ENCODE measurements at places on chromosomes 7 and 10.

GRCh38 chr7:130379019-130379418 lies 1.3 kb upstream of the CPA1 start:
- no peak for DNase-seq

- no peak for DNase-seq
Measured at GRCh38 chr7:96481796-96482195, 159.9 kb upstream of the SLC25A13 start.

DNA sequence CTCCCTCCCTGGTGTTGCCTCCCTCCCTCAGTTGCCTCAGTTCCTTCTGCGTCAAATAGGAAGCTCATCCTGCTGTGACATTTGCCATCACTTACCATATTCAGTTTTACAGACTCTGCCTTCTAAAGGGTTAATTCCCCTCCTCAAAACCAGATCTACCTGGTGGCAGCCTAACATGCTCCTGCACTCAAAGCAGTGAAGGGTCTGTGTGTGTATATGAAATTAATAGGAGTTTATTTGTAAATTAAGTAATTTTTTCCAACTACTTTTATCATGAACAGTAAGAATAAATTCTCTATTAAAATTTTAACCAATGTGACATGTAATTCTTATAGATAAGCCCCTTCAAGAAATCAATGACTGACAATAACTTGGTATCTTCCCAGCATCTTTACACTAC lies 158.6 kb upstream of the INSYN2A start:
- no peak for DNase-seq

- no peak for DNase-seq
Measured at GRCh38 chr10:75168275-75168674, 42.3 kb upstream of the VDAC2 start.

DNA sequence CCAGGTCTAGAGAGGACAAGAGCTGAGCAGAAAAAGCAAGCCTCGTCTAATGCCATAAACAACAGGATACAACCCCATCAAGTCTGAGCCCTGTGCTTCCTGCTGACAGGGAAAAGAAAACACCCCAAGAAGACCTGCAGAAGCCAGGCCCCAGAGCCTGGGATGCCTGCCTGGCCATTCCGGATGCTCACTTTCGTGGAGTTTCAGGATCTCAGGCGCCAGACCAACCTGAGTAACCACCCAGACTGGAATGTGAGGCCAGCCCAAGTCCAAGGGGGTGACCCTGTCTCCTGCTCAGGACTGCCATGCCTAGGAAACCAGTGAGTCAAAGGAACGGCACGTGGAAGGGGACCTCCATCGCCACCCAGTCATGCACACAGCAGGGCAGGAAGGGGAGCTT lies 74.3 kb downstream of the PLXNA4 start:
- no peak for DNase-seq

DNA sequence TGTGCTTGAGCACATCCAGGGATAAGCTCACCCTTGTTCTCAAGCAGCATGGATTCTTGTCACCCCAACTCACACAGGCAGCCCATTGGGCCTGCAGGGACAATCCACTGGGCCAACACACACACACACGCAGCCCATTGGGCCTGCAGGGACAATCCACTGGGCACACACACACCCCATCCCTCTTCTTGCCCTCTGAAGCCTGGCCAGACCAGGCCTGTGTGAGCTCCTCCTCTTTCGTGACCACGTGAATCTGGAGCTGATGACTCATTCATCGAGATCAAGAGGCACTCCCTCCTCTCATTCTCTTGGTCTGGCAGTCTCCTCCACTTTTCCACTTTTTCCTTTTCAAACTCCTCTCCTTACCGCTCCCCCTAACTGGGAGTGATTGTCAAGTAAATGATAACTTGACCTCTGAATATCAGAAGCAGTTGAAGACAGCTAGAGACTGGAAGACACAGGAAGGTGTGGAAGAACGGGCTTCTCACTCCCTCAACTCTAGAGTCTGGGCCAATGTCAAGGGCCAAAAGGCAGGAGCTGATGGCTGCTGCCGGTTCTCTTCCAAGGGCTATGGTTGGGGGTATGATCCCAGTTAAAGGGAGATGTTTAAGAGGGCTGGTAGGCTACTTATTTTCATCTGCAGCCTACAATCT lies 89.7 kb downstream of the HIPK2 start:
- no peak for DNase-seq

GRCh38 chr10:24383681-24384106 lies 174.8 kb downstream of the KIAA1217 start:
- DNase-seq: no peak

DNA sequence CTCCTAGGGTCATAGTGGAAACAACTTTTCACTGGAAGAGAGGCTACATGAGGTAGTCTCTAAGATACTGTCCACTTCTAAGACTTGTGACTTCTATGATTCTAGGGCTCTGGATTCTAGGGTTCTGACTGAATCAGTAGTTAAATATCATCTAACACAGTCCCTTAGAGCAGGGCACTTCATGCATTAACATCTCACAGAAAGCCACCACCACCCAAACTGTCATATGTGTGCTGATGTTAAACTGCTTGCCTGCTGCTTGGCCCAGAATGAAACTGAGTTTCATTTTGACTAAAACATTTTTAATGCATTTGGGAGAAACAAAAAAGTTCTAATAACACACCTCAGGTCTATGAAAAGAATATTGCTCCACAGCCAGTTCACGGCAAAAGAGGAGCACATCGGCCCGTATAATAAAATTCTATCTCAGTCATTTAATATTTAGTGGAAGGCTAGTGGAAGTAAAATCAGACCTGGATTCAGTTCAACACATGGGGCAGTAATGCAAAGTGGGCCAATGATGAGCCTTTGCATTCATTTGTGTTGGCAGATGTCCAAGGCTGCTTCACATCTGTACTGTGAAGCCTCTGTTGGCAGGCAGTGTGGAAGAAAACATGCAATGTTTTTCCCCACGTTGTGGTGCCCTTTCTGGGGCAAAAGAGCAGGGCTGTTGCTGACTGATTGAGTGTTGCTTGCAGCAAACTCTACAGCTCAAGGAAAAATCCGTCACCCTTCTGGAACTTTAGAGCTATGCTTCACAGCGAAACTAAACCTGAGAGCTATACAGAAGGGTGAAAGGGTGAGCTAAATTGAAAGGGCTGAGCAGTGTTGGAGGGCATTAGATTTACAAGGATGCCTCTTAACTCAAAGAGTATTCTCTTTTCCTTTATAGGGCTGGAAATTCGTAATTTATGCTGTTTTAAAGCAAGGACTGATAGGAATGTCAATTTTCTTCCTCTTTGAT lies 33.5 kb upstream of the AUTS2 start:
- no peak for DNase-seq

- no peak for DNase-seq
Measured at GRCh38 chr7:209906-210305, 17.5 kb downstream of the FAM20C start.

GRCh38 chr10:6532321-6532720 lies 47.8 kb downstream of the PRKCQ start:
- DNase-seq: no peak

DNA sequence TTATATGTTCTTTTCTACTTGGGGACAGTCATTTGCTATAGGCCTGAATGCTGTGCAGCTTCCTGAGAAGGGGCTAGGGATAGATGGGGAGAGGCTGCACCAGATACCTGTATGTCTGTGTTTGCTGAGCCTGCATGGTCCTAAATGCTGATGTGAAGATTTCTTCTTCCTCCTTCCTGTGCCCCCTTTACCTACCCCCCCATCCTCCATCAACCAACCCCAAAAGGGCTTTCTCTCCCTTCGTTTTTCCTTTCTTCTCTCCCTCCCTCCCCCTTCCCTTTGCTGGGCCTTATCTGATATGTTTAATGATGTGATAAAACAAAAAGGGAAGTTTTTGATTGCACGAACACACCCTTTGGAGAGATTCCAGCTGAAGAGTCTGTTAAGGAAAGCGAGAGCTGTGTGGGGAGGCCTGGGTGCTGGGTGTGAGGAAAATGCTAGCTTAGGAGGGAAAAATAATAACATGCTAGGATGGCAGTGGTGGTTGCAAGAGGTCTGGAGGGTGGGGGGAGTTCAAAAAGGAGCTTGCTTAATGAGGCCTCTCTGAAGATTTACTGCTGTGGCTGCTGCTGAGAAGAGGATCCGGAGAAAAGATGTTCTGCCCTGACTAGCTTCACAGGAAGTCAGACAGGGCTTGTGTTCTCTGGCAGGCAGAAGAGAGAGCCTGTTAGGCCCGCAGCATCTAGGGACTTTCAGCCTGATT lies 101.8 kb downstream of the SAMD9 start:
- no peak for DNase-seq

- no peak for DNase-seq
Measured at GRCh38 chr10:9239298-9239697, 1184.8 kb downstream of the GATA3 start.
